Muscle of arm (tissue), 14 donors: ENCODE measurements at places on chromosomes 2 and 18. TPM values are rescaled to one million over a fixed set of nuclear protein-coding genes. Genes with fewer than 3 reads are reported as not detected.

DNA sequence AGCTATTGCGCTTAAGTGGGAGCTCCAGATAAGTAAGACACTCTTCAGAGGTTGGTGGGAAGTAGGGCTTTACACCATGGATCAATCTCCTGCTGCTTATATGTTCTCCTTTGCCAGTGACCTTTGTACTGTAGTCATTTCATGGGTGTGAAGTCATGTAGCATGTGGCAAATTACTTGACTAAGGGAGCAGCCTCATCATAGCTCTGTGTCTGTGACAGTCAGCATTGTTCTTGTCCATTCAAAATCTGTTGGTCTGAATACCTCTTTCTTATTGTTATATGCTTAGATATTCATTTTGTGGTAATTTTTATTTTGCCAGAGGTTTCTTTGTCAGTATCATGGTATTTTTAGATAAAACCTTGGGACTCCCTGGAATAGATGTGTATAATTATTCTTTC is 18.2 kb downstream of the SLC4A1AP start:
- DNase-seq, result no peak

- DNase-seq, result no peak
Observed at GRCh38 chr18:12041561-12041960, 52.1 kb upstream of the ANKRD62 start.

FBXO48 gene
- polyA plus RNA-seq, result 1.7 TPM

- DNase-seq, result no peak
Observed at GRCh38 chr2:143463719-143464118, 334.5 kb downstream of the ARHGAP15 start.

WDCP gene
- polyA plus RNA-seq, result 11.2 TPM

DNA sequence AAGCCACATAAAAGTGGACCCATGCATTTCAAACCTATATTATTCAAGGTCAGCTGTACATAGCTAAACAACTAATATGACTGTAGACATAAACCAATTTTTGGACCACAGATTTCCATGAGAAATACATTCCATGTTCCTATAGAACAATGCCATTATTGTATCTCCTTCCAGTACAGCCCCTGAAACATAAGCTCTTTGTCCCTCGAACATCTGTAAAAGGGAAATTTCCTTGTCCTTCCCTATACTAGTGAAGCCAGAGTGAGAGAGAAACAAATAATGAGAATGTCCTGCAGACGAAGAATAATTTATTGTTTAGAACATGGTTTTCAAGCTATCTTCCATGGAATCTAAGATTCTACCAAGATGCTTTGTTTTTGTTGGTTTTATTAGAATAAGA is 75.3 kb downstream of the GORASP2 start:
- DNase-seq, result no peak

ITGA4 gene
- polyA plus RNA-seq, result 29.5 TPM

PDCL3 gene
- polyA plus RNA-seq, result 40.0 TPM

MTCL1 gene
- polyA plus RNA-seq, result 26.2 TPM

DNA sequence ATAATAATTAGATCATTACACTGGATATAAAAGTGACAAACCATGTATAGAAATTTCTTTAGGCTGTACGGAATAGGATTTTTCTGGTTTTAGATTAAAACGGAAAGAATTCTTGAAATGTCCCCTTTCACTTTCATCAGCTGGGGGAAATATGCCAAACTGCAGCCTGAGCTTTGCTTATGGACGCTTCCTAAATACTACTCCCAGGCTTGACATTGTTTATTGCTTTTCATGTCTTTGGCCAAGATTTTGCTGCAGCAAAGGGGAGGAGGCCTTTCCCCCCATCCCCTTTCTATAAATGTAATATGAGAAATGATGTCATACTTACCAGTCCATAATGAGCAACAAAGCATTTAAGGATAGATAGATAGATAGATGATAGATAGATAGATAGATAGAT is 158.4 kb downstream of the MAP2 start:
- no peak for DNase-seq

TWIST2 gene
- 6.3 TPM for polyA plus RNA-seq

LRP2 gene
- 0.04 TPM for polyA plus RNA-seq
